Endodermal cell (in vitro differentiated cells): ENCODE measurements at places on chromosomes 12 and 14. TPM values are rescaled to one million over a fixed set of nuclear protein-coding genes. Genes with fewer than 3 reads are reported as not detected.
A peak's percentile ranks its signal among the peaks of the same experiment; 100 is the strongest.

The GLT1D1 gene
- 23.8 to 24.7 TPM (median 24.6 TPM) in 3 replicates for total RNA-seq

The BIN2 gene
- total RNA-seq, result not detected in 2 replicates

The RITA1 gene
- total RNA-seq, result 13.8 to 20.5 TPM (median 20.3 TPM) in 3 replicates

The FGF6 gene
- not detected in 2 replicates for total RNA-seq

The TBX3 gene
- total RNA-seq, result 20.3 to 95.1 TPM (median 88.1 TPM) in 3 replicates

The LMNTD1 gene
- total RNA-seq, result 31.6 to 37.7 TPM (median 36.9 TPM) in 3 replicates

GRCh38 chr14:99747582-99748330, 45.5 kb upstream of the EML1 start:
- DNase-seq, result no peak

GRCh38 chr14:75418850-75419768, 8.7 kb upstream of the JDP2 start:
- DNase-seq, result peak; percentile 95

DNA sequence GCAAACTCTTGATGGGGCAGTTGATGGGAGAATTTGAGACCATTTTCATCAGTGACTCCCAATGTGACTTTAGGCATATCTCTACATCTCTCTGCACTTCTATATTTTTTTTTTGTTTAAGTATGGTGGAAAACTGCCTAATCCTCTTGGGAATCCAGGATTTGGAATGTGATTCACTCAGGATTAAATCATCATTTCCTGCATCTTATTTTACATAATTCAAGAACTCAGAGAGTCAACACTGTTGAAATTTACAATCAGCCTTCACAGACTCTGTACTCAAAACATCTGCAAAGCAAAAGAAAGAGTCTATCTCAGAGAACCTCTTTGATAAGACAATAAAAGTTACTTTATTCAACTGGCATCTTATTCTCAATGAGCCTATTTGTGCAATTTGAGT, 260.7 kb upstream of the NOS1 start:
- DNase-seq, result no peak

GRCh38 chr12:5348057-5348456, 83.9 kb upstream of the NTF3 start:
- DNase-seq, result no peak

GRCh38 chr12:85823436-85824180, 12.6 kb downstream of the RASSF9 start:
- DNase-seq, result no peak

GRCh38 chr14:68785534-68786490, 7.1 kb downstream of the ZFP36L1 start:
- DNase-seq, result peak; percentile 53

DNA sequence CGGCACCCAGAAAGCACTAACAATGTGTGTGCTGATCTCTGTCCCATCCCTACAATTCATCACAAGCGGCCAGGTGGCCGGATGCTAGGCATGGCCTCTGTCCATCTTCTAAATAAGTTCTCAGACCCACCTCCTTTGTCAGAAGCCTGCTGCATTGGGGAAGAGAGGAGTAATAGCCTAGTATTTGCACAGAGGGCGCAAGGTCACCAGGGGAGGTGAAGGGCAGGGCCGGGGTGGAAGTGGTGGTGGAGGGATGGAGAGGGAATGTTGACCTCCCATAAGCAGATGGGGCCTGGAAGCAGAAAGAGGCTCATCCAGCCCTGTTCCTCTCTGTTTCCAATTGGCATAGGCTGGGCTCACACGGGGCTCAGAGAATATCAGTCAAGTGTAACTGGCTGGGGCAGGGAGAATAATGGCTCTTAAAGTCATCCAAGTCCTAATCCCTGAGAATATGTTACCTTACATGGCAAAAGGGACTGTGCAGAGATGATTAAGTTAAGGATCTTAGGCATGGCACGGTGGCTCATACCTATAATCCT, 6.9 kb downstream of the RILPL1 start:
- DNase-seq, result no peak

GRCh38 chr14:105184461-105184860, 3.3 kb upstream of the NUDT14 start:
- no peak for DNase-seq
